ENCODE measurements at places on chromosomes 2 and 18.

DNA sequence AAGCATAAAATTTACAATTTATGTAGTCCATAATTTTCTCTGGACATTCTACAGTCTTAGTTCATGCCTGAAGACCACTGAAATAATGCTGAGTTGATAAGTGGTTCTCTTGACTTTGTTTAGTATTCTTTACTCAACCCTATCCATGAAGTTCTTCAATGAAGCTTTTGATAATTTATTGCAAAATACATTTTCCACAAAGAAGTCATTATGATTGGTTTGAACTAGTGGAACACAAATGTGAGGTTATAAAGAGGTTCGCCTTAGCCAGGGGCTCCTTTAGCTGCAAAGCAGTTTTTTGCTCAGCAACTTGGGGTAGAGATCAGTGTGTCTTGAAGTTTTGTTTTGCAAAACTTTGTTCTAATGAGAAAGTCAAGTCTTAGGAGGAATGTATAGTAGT is 5.9 kb downstream of the BCL2L11 start:
- no peak for DNase-seq

DNA sequence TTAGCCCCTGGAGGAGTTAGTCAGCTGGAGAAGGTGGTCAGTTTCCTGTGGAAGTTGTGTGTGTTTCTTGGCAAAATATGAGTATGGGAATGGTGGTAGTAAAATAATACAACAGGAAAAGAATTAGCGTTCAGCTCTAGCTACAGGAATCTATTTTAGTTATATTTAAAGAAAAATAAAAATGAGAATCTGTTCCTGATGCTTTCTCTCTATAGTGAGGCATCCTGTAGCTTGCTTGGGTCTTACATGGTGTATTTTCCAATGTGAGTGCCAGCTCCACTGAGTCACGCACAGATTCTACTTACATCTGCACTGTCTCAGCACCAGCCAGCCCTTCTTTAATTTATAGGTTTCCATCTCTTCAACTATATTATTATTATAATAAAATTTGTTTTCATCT is 132.2 kb downstream of the BIRC6 start:
- no peak for DNase-seq

DNA sequence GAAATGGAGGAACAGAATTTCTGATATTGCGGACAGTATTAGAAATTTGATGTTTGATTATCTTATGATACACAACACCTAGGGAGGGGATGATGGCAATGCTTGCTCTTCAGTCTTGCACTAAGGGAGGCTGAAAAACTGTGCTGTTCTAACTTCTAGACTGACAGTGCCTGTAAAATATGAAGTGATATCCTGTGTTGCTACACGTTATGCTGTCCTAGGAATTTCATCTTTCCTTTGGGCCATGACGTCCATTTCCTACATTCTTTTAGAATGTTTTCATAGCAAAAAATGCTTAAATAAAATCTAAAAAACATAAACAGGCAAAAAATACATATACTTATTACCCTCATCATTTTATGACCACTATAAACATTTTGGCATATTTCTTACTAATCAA is 55.3 kb downstream of the OSBPL1A start:
- no peak for DNase-seq

DNA sequence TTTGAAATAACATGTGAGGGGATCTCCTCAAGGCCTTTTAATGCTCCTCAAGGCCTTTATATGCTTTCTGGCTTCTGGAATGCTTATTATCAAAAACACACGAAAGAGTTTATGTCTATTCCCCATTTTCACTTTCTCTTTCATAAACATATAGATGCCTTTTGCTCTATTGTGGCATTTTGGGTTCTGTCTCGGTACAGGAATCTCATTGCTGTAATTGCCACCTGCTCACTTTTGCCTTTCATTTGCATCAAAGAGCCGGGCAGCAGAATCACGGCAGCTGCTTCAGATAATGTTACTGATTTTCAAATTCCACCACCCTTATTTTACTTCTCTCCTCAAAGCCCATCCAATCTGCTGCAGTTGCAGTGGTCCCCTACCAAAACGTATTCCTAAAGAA is 54.8 kb upstream of the LPIN2 start:
- no peak for DNase-seq

DNA sequence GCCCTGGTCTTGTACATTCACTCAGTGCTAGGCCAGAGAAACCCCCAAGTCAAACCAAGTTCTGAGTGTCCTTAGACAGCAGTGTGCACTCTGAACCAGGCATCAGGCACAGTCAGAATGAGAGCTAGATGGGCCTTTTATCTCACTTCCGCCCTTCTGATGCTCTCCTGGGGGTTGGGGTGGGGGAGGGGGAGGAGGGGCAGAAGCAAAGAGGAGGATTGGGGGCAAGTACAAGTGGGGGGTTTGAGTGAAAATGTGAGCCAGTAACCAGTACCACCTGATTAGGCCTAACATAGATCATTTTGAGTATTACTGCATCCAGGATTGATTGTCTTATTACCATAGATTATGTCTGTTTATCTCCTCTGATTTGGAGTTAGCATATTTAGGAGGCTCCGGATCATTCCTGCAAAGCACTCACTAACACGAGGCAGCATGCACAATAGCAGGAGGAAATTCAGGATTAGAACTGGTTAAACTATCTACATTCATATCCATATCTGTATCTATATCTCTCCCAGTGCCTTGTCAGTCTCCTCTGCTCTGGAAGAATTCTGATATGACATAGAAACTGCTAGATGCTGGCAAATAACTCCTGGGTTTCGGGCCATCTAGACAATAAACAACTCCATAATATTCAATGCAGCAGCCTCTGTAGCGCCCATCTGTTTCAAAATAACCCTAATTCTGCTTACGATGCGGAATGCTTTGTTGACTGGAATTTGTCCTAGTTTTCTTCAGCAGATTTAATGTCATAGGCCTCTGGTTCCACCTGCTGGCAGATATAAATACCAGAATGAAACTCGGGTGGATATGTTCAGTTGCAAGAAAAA is 149.1 kb downstream of the RHBDD1 start:
- DNase-seq = no peak

- DNase-seq = no peak
These were observed 73.2 kb upstream of the SMAD2 start for GRCh38 chr18:48003426-48004349.

GRCh38 chr18:35038881-35039491 is 2.2 kb upstream of the MAPRE2 start:
- no peak for DNase-seq

DNA sequence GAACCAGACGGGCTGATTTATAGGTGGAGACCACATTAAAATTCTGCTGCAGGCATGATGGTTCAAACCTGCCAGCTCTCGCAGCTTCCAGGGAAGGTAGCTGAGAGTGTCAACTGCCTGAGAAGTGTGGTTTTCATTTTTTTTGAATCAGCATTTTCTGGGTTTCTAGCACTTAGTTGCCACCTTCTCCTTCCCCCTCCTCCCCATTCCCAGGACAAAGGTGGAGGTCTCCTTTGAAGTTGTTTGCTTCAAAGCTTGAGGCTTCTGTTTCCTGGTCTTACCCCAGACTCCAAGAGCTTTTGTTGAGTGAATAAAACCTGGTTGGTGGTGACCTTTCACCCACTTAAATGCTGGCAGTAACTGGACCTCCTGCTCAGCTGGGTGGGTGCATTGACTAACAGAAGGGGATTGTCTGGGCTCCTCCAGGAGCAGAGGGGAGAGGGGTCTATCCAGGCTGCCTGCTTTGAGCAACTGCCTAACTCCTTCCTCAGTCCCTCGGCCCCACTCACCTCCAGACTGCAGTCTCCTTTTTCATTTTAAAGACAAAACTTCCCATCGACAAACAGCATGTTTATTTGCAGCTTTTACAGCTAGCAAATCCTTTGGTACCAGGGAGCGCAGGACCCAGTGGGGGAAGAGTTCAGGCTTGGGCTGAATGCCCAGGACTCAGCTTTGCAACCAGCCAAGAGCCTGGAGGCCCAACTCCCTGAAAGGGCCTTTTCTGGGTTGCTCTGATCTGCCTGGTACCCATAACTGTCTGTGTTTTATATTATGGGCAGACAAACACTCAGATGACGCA is 3.5 kb downstream of the RHOB start:
- no peak for DNase-seq

DNA sequence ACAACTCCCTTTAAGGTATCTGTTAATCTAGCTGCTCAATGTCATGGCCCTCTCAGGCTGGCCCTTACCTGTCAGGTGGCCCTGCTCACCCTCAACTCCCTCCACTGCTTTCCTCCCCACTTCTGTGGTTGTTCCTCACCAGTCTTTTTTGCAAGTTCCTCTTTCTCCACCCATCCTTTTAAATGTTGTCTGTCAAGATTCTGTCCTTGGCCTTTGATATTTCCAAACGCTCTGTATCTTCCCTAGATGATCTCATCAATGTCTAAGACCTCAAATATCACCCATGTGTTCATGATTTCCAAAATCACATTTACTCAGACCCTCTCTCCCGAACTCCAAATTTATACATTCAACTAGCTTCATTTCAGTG is 3.5 kb downstream of the PTPN2 start:
- DNase-seq = no peak

GRCh38 chr2:57407772-57408201 is 638.8 kb upstream of the VRK2 start:
- no peak for DNase-seq

DNA sequence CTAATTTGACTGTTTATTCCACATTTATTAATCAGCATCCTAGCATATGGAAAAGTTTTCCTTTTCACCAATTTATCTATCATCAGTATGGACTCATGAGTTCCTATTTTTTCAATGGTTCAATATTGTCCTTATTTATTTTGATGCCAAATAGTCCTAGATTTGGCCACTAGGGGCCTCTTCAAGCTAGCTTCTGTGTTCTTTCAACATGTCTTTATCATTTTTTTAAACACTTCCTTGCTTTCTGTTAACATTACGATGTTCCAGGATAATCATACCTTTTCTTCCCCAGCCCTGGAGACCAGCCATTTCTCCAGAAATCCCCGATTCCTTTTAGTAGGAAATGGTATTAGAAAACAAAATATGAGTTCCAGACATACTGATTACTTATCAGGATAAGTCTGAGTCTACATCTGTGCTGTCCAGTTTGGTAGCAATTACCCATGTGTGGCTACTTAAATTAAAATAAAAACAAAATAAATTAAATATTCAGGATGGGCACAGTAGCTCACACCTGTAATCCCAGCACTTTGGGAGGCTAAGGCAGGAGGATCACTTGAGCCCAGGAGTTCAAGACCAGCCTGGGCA is 70.6 kb downstream of the RPE start:
- no peak for DNase-seq

GRCh38 chr2:74618410-74619083 is 29.6 kb downstream of the M1AP start:
- DNase-seq = no peak

GRCh38 chr2:239946864-239947728 is 78.0 kb downstream of the NDUFA10 start:
- no peak for DNase-seq

DNA sequence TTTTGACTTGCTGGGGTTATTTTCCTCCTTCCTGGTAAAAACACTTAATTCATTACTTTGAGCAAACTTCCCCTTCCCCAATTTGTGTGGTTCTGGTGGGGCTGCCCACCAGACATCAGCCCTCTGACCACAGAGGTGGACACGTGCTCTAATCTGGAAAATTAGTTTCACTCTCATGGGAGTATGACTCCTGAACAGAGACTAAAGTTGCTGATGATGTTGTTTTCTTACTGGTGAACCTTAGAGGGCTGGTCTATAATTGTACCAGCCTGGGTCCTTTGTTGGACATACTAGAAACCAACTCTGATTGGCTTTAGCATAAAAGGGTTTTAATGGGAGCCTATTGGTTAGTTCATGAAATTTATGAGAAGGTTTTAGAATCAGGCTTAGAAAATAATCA is 54.1 kb upstream of the ACYP2 start:
- DNase-seq = no peak

DNA sequence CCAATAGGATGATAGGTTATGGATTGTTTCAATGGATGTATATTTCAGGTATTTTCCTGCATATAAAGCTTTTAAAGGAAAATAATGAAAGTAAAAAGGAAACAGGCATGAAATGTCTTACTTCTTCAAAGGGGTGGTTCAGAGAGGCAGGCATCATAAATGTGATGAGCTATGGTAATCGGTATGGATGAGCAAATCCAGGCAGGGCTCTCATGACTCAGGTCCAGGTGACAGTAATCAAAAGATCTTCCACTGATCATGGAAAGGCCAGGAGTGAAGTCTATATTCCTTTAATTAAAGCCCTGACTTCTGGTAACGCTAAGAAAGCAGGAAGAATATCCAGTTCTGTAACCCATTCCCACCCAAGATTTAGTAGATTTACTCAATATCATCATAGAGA is 48.7 kb upstream of the RGPD4 start:
- DNase-seq = no peak

DNA sequence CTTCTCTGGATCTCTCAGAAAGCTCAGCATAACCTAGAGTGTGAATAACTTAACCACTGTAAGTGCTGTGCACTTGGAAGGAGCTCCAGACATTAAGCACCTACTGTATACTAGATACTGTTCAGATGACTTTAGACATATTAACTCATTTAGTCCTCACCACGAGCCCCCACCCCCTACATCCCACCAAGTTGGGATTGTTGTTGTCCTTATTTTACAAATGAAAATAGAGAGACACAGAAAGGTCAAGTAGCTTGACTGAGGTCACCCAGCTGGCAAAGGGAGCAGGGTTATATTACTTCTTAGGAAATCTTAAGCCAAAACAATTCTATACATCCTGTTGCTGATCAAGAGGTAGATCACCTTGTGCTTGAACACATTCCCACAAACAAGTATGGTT is 234.2 kb upstream of the SMAD2 start:
- no peak for DNase-seq

- DNase-seq = no peak
These were observed 1.1 kb downstream of the MAP3K20 start for GRCh38 chr2:173076581-173077345.

DNA sequence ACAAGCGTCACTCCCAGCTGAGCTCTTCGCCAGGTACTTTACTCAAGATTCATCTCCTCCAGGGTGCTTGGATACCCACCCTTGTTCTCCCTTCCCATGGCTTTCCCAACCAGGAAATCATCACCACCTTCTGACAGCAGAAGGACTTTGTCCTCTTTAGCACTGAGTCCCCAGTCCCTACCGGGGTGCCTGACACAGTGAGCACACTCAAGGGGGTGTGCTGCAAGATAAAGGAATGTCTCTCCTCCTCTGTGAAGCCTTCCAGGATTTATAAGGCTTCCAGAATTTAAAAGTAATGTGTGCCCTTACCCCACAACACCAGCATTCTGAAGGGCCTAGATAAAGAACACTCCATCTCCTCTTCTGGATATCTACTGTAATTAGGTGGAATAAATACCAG is 39.6 kb downstream of the ACVR1 start:
- no peak for DNase-seq

DNA sequence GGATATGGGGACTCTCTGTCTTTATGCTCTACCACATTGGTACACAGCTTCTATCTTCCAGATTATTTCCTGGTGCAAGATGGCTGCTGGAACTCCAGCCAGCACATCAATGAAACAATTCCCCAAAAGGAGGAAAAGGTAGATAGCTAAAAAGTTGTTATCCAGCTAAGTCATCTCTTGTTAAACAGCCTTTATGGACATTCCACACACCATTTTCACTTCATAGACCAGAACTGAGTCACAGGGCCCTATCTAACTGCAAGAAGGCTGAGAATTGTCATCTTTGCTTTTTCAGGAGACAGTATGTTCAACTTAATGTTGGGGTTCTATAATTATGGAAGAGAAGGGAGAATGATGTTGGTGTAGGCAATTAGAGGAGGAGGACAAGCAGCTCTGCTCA is 133.3 kb upstream of the NOSTRIN start:
- DNase-seq = no peak

GRCh38 chr2:207446653-207447052 is 83.1 kb upstream of the CREB1 start:
- no peak for DNase-seq

- DNase-seq = no peak
These were observed 18.9 kb upstream of the TMEM163 start for GRCh38 chr2:134737671-134738070.
